ENCODE measurements at places on chromosomes 16 and 17.

DNA sequence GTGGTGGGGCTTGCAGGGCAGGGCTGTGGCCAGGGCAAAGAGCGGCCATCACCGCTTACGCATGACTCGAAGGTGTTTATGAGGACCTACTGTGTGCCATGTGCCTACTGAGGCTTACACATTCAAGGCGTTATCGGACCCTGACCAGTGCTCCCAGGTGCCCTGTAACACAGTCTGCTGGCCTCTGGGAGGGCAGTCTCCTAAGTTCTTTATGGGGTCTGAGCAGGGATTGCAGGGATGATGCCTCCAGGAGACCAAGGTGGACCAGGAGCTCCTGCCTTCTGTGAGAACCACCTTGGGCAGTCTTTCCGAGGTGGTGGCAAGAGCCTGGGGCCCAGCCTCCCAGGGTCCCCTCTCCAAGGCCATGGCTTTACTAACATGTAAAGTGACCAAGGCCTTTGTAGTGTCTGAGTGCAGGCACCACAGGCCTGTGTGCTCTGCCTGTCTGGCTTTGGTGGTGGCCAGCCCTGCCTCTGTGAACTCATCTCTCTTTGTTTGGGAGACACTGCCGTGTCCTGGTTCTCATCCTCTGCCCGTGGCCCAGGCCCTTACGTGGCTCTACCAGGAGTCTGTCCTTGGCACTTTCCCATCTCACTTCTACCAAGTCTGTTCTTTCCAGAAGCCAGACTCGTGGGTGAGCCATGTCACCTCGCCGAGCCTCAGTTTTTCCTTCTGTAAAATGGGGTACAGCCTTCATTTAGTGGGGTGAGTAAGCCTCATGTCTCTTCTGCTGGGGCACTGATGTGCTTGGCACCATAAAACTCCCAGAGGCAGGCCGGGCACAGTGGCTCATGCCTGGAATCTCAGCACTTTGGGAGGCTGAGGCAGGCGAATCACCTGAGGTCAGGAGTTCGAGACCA is 3.4 kb upstream of the SYNGR2 start:
- no peak for DNase-seq

DNA sequence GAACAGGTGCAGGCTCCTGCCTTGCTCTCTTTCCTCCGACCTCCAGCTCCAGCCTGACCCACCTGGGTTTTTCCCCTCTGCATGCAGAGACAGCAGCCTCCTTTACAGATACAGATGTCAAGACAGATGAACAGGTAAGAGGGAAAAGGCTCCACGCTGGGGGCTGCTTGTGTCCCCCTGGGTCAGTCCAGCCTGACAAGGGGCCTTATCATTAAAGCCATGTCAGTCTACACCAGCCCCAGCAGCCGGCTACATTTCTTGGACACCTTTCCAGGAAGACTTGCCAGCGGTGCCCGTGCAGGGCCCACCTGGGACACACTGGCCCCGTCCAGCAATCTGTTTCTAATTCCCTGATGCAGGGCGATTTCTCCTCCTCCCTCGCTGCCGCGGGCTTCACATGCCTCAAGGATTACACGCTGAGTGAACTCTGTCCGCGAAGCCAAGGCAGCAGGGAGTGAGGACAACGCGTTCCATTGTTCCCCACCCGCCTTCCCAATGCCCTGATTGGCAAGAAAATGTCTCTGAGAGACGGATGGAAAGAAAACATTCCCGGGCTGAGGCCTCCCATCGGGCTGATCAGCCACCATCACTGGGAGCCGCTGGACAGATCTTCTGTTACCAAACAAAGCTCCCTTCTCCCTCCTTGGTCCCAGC is 184.7 kb downstream of the C16orf95 start:
- DNase-seq: peak; percentile 49

GRCh38 chr16:21654466-21654865 is 2.1 kb upstream of the IGSF6 start:
- no peak for DNase-seq

GRCh38 chr16:69880640-69881133 is 70.4 kb upstream of the CLEC18A start:
- no peak for DNase-seq

- DNase-seq: no peak
Observed at GRCh38 chr16:72108353-72109102, 14.9 kb downstream of the DHX38 start.

DNA sequence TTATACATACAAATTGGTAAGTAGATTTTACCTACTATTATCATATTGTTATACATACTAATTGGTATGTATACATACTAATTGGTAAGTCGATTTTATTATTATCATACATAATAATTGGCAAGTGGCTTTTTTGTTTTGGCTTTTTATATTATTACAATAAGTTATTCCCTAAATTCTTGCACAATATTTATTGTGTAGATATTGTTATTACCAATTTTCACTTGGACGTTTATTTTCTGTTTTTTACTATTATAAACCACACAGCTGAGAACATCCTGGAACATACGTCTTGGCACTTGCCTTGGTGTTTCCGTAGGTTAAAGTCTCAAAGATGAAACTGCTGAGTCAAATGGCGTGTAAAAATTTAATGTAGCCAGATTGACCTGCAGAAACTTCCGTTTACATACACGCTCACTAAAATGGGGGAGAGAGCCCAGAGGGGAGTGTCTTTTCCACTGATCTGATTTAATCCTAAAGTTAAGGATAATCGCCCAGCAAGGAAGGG is 18.9 kb downstream of the GNGT2 start:
- DNase-seq: no peak

DNA sequence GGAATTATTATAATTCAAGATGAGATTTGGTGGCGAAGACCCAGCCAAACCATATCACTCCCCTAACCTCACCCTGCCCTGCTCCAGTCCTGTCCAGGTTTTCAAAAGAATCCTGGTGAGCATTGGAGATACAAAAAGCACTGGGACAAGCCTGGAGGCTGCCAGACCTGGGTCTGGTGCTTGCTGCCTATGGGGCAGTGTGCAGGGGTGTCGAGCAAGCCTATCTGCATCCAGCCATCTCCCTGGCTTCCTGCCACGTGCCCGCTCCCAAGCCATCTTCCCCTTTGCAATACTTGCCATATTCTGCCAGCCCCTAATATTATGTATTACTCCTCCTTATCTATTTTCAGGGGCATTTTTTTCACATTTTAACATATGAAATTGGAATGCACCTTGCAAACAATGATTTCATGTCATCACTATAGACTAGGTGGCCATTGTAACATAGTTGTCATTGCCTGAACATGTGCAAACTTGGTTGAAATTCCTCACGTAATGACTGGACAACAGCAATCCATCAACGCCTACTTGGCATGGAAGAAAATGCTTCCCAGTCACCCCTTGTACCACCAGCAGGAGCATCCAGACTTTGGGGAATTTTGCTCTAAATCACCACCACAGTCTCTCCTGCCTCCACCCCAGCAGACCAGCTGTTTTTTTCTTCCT is 8.1 kb upstream of the KDM8 start:
- no peak for DNase-seq

DNA sequence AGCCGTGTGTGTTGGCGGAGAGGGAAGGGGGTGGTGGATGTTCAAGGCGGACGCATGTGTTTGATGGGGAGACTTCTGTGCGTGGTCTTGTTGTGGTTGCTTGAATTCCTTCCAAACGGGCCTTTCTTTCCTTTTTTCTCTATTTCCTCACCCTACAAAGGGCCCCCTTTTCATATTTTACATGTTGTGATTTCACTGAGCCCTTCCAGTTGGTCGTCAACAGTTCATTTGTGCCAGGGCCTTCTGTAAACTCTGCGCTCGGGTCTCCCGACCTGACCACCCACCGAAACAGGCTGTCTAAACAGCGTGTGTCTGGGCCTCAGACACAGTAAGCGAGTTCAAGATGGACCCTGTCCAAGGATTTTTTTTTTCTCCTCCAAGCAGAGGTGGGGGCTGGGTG is 228.4 kb downstream of the IRF8 start:
- no peak for DNase-seq

GRCh38 chr16:15757630-15758251 is 99.1 kb downstream of the MYH11 start:
- DNase-seq: no peak

DNA sequence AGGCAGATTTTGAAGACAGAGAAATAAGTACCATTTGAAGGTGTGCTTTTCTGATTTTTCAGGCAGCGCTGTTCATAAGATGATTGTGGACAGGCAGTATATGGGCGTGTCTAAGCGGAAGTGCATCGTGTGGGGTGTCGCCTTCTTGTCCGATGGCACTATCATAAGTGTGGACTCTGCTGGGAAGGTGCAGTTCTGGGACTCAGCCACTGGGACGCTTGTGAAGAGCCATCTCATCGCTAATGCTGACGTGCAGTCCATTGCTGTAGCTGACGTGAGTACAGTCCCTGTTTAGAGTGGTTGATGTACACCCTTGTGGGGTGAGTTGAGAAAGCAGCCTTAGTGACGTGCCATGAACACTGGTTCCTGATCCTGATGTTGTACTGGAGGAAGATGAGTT is 10.7 kb downstream of the UTP4 start:
- DNase-seq: no peak

DNA sequence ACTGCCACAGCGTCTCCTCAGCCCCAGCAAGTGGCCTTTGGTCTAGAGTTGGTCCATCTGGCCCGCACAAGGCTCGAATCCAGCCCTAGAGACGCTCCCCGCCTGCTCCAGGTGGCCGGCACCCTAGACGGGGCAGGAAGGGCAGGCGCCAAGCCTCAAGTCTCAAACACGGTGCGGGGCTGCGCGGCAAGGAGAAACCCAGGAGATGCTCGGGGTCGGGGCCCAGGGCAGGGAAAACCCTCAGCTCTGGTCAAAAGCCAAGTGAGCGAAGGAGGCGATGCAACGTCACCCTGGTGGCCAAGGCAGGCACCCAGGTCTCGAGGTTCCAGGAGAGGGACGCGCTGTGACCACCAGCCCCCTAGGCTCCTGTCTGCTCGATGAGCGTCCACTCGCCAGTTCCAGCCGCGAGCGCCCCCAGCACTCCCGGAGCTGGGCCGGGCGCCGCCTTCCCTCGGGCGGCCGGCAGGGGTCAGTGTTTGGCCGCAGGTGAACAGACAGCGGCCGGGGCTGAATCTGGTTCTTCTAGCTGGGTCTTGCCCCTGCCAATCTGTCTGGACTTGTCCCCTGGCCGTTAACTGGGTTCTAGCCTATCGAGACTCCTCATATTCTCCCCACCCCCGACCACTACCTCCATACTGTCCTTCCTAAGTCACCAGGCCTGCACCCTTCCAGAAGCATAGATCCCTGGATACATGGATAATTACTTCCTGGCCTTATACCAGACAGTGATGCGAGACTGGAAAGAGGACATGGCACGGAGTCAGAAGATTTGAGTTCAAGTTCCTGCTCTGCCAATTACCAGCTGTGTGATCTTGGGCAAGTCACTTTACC is 44.0 kb downstream of the PRAC1 start:
- peak; percentile 90 for DNase-seq

DNA sequence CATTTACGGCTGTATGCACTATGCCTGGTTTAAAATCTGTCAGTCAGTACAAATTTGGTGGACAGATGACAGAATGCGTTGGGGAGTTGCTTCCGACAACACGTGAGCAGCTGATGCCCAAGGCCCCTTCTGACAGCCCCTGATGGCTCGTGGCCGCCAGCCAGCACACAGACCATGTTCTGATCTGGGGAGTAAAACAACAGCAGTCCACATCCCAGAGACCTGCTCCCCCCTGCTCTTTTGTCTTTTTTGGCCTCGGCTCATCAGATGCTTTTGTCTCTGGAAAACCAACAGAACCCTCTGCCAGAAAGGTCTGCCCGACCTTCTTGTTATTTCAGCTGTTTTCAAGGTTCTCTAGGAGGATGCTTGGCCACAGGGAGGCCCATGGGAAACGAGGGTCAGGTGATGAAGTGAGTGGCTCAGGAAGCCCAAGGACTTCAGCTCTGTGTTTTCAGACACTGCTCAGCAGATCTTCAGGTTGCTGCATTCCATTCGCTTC is 10.8 kb downstream of the ARSG start:
- no peak for DNase-seq

- DNase-seq: peak; percentile 73
Observed at GRCh38 chr17:16941072-16942036, 30.6 kb downstream of the TNFRSF13B start.

DNA sequence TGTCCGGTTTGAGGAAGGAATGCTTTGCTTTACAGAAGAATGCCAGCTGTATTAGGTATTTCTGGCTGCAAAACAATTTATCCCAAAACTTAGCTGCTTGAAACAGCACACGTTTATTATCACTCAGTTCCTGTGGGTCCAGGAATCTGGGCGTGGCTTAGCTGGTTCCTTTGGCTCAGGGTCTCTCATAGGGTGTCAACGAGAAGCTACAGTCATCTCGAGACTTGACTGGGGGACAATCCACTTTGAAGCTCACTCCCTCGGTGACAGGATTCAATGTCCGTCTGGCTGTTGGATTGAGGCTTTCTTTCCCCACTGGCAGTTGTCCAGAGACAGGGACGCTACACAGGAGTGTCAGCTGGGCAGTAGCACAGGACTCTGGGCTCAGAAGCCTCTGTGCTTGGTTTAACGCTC is 9.6 kb upstream of the RHBDF2 start:
- DNase-seq: no peak

- no peak for DNase-seq
Observed at GRCh38 chr17:56880571-56880970, 33.3 kb downstream of the TRIM25 start.

GRCh38 chr17:27834571-27834970 is 34.2 kb upstream of the NOS2 start:
- DNase-seq: peak; percentile 45

DNA sequence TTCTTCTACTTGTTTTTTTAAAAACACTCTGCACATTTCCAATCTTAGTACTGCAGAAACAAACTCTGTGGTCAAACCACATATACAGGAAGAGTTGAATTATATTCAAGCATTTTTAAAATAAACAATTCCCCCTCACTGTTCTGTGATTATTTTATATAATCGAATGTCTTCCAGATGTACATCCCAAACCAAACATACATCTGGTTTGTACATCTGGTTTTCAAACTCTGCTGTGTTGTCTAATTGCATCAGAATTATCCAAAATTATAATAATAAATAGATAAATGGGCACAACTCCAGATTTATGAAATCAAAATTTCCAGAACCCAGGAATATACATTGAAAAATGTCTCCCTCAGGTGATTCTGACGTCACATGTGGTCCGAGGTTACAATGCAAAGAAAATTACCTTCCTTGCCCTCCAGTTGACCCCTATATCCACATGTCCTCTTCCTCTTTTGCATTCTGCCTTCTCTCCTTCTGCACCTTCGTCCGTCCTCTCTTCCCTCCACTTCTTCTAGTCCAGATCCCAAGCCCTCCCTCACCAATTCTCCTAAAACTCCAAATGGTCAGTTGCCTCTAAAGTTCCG is 13.3 kb upstream of the CCDC144A start:
- no peak for DNase-seq

- no peak for DNase-seq
Observed at GRCh38 chr16:85872734-85873133, 26.2 kb upstream of the IRF8 start.
